Stimulated activated CD4-positive, alpha-beta T cell treated with anti-CD3 and anti-CD28 coated beads, Interleukin-1b, Interleukin-23, amount 100 ng/mL, for 1 hour (primary cell): ENCODE measurements at places on chromosomes 12 and 14.

DNA sequence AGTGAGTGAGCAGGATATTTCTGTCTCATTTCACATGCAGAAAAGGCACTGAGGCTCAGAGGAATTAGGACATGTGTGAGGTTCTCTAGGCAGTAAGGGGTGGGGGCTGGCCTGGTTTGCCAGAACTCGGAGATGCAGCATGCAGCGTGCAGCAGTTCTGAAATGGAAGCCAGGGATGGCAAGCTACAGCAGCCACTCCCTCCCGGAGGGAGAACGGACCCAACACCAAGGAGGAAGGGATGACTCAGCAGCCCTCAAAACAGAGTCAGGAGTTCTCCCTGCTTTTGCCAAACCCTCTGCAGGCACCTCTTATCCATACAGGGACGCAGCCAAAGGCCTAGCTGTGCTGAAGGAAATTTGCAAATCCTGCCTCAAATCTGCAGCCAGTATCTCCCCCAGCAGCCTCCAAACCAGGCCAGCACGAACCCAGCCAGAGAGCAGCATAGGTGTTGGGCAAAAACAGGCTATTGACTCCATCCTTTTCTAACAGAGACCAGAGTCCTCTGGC lies 10.3 kb upstream of the SERPINA3 start:
- no peak for DNase-seq

DNA sequence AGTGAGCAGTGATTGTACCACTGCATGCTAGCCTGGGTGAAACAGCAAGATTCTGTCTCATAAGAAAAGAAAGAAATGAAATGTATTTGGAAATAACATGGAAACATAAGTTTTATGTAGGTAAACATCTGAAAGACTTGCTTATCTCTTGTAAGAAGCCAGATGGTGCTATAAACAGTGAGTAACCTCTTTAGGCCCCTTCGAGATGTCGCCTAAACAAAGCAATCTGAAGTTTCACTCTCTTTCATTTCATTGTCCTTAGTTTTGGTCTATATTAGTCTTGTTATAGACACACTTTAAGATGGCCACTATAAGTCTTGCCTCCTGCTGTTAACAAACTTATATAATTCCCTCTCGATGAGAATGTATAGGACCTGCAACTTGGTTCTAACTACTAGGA lies 472.6 kb upstream of the ATP2B1 start:
- no peak for DNase-seq

GRCh38 chr14:39416072-39416471 lies 16.2 kb downstream of the FBXO33 start:
- DNase-seq: no peak

DNA sequence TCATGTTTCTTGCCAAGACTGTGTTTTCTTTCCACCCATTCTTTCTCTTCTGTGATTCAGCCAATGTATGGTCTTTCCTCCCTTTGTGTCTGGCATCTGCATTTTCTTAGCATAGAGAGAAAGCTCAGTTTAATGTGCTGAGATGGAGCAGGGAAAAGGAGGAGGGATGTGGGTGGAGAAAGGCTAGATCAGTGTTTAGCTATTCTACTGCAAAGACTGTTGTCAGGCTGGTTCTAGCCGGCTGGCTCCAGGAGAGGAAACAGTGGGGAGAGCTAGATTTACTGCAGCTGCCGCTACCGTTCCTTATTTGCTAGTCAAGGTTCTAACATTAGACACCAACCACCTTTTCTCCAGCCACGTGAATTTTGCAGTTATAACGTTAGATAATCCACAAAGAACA lies 5.2 kb upstream of the RIMKLB start:
- no peak for DNase-seq

DNA sequence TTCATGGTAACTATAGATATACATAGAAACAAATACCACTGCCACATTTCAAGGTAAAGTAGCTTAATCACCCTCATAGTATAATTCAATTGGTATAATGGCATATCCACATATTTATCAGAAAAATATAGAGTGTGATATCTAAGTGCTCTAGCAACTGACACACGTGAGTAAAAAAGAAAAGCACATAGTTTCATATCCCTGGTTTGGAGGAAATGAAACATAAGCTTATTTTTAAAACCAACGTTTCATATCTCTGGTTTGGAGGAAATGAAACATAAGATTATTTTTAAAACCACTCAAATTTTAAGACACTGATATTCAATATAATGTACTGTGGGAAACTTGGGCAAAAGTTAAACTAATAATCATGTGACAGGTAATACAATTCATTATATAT lies 2.1 kb downstream of the OR6C70 start:
- DNase-seq: no peak

DNA sequence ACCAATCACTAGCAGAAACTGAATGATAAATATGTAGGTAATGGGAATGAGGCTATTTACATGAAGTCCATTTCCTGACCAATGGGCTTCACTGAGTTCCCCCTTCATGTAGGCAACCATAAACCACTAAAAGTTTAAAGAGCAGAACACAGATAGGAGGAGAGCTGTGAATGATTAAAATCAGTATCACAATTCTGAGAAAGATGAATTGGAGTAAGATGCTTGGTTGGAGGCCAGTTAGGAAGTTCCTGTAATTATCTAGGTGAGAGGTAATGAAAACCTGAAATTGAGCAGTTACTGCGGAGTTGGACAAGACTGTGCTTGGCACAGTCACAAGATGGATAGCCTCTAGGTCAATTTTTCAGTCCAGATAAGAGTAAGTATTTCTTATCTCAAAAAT lies 56.6 kb downstream of the GALNT4 start:
- DNase-seq: no peak

DNA sequence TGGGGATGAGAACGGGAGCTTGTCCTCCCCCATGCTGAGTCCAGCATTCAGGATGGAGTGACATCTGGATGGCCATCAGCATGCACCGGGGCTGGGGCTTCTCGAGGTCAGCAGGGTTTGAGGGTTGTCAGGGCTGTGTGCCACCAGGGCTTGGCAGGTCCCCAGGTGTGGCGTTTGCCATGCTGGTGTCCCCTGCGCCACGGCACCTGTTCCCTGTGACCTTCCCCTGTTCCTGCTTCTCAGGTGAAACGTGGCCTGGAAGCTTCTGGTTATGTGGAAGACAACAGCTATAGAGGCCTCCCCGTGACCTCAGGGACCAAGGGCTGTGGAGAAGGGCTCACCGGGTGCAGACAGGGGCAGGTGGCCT lies 152.4 kb downstream of the KIF26A start:
- DNase-seq: no peak

DNA sequence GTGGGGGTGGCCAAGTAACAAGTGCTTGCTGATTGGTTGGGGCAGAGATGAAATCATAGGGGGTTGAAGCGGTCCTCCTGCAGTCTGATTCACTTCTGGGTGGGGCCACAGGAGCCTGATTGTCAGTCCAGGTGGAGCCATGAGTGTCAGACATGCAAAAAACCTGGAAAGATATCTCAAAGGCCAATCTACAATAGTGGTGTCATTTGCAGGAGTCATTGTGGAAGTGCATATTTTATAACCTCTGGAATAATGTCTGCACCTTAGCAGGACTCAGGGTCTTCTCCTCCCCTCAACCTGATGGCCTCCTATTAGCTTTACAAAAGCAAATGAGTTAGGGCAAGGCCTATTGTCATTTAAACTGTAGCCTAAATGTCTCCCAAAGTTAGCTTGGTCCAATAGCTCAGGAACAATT lies 241.4 kb downstream of the NUAK1 start:
- no peak for DNase-seq

- peak; percentile 20 for DNase-seq
Measured at GRCh38 chr12:57430112-57430930, 522 bp downstream of the R3HDM2 start.

DNA sequence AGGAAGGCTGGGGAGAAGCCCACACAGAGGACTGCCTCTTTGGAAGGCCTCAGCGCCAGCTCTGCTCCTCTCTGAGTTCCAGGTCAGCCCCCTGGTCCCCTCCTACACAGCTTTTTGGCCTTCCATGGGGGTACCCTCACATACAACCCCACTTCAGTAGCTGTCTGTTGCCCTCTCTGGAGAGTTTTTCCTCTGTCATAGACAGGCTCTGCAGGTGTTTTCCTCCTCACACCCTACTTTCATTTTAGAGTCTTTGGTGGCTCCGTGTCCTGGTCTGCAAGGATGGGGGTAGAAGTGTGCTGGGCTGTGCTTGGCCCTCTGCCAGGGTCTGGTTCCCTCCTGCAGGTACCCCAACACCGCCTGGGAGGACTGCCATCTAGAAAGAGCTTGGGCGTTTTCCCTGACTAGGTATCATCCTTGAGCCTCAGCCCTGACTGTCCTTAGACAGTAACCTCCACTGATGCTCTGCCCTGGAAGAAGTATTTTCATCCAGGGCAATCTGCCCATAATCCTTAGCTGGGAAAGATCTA lies 15.1 kb downstream of the ZDHHC22 start:
- no peak for DNase-seq

DNA sequence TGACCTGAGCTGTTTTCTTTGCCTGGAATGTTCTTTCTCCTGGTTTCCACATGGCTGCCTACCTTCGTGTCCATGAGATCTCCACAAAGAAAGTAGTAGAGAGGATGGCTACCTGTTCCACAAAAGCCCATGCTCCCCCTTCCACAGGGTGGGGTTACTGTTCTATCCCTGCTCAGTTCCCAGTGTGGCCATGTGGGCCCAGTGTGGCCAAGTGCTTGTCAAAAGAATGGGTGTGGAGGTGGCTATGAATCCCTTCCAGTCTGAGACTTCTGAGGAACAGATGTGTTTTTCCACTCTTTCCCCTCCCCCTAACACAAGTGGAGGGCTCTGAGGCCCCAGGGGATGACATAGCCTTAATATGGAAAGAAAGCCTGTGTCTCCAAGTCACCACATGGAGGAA lies 26.2 kb upstream of the HSP90B1 start:
- DNase-seq: no peak

- no peak for DNase-seq
Measured at GRCh38 chr12:56029666-56030293, 8.9 kb downstream of the IKZF4 start.

DNA sequence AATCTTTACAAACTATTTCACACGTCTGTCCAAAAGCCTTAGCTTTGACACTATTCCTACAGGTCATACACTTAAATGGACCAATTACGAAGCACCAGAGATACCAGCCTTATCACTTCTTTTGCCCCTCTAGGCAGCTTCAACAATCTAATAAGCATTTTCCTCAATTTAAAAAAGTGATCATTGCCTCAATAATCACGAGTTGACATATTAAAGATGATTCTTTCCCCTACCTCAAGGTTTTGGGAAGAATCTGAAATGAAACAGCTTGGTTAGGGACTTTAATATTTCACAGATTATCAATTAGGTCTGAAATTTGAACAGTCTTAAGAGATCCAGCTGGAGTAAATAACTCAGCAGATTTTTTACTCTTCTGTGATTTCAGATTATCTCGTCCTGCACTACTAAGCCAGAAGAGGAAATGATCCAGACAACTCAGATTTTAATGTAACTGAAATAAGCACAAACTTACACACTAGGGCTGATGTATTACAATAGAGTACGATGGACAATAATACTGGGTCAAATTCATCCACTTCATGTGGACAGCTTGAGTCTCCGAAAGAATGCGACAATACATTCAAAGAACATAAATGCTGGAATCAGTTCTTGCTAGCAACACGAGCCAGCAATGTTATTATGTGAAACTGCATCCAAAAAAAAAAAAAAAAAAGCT lies 15.9 kb downstream of the UBE2N start:
- DNase-seq: no peak

GRCh38 chr14:65485516-65485915 lies 73.0 kb downstream of the FUT8 start:
- no peak for DNase-seq

GRCh38 chr12:113378291-113378690 lies 19.9 kb downstream of the PLBD2 start:
- DNase-seq: no peak

DNA sequence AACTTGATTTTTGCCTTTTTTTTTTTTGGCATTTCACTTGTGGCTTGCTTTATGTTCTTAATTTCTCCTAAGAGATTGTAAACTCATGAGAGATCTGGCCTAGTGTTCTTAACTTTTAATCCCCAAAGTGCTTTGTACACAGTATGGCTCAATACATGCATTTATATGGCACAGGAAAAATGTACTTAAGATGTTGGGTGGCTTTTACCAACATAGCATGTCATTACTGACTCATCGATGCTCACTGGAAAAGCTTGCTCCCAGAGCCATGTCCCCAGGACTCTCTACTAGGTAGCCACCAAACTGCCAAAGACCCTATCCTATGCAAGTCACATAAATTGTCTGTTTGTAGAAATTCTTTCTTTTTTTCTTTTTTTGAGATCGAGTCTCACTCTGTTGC lies 13.1 kb upstream of the SMCO3 start:
- DNase-seq: no peak

GRCh38 chr12:77239617-77240016 lies 174.2 kb upstream of the E2F7 start:
- no peak for DNase-seq

DNA sequence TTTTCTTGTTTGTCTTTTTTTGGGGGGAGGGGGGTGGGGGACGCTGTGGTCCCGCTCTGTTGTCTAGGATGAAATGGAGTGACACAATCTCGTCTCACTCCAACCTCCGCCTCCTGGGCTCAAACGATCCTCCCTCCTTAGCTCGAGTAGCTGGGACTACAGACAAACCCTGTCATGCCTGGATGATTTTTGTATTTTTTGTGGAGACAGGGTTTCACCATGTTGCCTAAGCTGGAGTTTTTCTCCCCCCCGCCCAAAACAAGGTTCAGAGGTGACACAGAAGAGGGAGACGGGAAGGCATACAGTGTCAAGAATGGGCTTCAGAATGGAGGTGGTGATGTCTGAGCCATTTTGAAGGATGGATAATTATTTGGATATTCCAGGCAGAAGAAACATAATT lies 116.9 kb upstream of the ATF1 start:
- DNase-seq: no peak

DNA sequence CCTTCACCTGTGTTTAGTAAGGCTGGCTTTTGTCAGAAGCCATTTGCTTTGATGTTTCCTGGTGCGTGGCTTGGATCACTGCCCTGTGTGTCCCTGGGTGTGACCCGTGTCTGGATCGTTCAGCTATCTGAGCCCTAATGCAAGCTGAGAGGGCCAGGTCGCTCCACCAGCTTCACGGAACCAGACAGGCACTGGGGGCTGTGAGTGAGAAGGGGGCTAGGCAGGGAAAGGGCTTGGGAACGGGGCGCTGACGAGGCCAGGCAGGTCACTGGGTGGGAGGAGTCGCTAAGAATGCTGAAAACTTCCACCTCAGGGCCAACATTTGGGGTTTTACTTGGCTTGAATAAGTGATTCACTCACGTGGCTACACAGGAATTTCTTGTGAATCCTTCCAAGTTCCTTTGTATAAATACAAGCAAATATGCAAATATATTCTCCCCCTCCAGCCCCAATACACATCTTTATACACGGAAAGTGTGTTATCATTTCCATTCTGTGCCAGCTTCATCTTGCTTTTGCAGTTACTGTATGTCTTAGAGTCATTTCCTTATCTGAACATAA lies 24.2 kb upstream of the MMP17 start:
- no peak for DNase-seq

GRCh38 chr12:95225645-95226212 lies 8.1 kb downstream of the VEZT start:
- DNase-seq: no peak

GRCh38 chr14:81162941-81163340 lies 57.8 kb downstream of the GTF2A1 start:
- DNase-seq: no peak

GRCh38 chr14:37579274-37579673 lies 15.8 kb downstream of the FOXA1 start:
- no peak for DNase-seq

- no peak for DNase-seq
Measured at GRCh38 chr12:75995691-75996090, 35.9 kb downstream of the PHLDA1 start.

GRCh38 chr12:116150452-116150851 lies 127.0 kb downstream of the MED13L start:
- DNase-seq: no peak
